ENCODE measurements at places on chromosomes 6 and 20. TPM values are rescaled to one million over a fixed set of nuclear protein-coding genes. Genes with fewer than 3 reads are reported as not detected.

DNA sequence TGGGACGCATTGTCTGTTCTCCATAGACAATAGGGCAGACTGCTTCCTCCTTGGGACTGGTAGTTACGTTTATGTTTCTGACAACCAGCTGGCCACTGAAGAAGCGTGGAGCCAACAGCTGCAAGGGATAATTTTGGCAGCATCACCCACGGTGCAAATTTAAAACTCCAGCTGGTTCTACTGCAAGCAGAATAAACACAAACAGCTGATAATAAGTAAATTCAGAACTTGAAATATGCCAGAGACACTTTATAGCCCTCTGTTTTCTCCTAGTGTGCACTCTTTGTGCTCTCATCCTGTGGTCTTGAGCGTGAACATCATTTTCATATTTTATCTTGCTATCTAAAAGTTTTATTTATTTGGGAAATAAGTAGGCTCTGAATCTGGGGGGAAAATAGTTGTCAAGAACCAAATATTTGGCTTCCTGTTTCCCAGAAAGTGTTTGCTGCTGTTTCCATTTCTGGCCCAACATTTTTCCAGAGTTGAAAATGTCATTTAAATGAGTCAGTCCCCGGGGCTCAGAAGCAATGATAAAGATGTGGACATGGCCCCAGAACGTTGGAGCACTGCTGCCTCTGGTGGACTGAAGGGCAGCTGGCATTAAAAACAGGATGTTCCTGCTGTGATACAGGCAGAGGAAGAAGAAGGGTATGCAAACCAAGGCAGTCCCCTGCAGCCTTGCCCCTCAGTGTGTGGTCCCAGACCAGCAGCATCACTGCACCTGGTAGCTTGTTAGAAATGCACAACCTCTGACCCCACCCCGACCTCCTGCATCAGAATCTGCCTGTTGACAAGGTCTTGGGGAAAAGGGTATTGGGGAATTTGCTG is 12.5 kb upstream of the THBD start:
- no peak for DNase-seq

- no peak for DNase-seq
Measured at GRCh38 chr20:54229566-54230160, 21.8 kb downstream of the PFDN4 start.

- no peak for DNase-seq
Measured at GRCh38 chr6:18087396-18088165, 34.9 kb downstream of the NHLRC1 start.

GRCh38 chr6:66866801-66867200 is 1159.8 kb upstream of the EYS start:
- no peak for DNase-seq

Gene NOX3
- not detected for total RNA-seq

Gene SLC17A9
- total RNA-seq = 1.1 TPM

Gene ZSCAN9
- total RNA-seq = 3.3 TPM

Gene SLC17A1
- not detected for total RNA-seq

Data from lower leg skin (tissue), 4 donors.